Astrocyte (in vitro differentiated cells and primary cell): ENCODE measurements at places on chromosomes 7 and 10.

DNA sequence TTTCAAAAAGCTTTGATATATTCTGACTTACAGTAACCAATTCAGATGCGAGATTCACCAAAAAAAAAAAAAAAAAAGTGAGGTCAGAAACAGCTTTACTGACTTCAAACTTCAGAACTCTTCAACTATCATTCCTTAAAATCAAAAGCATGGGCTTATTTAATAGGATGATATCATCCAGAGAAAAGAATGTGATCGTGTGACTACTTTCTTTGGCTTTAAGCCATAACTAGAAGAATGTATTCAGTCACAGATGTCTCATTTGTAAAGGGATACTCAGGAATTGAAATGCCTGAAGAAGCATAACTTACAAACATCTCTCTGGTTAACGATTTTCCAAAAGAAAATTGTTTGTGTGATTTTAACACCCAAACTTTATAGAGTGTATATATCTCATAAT is 11.5 kb downstream of the TPK1 start:
- DNase-seq, result peak; percentile 80

GRCh38 chr10:60872451-60872850 is 71.5 kb downstream of the RHOBTB1 start:
- no peak for DNase-seq

- DNase-seq, result no peak
These were observed 1.7 kb upstream of the ZNRF2 start for GRCh38 chr7:30282735-30283134.

DNA sequence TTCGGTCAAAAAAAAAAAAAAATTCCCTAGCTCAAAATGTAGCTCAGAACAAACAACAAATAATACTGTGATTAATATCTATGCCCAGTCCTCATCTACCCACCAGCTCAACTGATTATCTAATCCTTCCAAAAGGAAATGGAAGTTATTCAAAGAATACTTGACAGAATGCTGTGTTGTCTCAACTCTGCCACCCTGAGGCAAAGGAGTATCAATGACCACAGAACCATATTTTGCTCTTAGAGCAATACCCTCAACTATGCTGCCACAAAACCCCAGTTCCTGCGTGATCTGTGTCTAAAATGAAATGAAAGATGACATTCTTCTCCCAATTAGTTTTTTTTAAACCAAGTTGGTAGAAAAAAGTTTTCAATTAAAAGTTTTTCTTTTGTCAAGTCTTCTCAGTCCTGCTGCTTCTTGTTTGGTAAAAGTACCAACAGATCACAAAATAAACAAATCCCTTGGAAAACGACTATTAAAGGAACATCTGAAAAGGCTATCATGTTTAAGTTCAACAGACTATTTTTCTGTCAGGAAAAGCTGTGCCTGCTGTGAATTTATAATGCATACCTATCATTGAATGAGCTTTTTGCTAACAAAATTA is 21.6 kb downstream of the RBM28 start:
- DNase-seq, result peak; percentile 28

GRCh38 chr7:468681-469562 is 50.7 kb downstream of the PDGFA start:
- DNase-seq, result peak; percentile 55
